ENCODE measurements at places on chromosomes 13 and 19.

GRCh38 chr13:52395704-52396103, 10.3 kb downstream of the THSD1 start:
- DNase-seq: no peak

DNA sequence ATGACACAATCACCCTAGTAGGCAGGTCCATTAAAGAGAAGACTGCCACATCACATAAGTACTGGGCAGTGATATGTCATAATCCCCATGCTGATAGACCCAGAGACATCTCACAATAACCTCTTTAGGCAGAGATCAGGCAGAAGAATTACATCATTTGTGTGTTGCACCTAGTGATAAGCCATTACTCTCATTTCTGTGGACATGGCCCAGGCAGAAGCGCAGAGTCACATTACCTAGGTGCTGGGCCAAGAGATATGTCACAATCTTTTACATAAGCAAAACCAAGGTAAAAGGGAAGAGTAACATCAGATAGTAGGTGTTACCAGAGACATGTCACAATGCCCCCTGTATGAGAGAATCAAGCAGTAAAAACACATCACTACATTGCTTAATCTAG, 71.9 kb downstream of the ZNF726 start:
- no peak for DNase-seq

GRCh38 chr13:113804703-113805430, 45.8 kb downstream of the TMEM255B start:
- no peak for DNase-seq

GRCh38 chr19:48051335-48052033, 7.6 kb upstream of the CABP5 start:
- no peak for DNase-seq
